LoVo (cell line): ENCODE measurements at places on chromosomes 3 and 15.

GRCh38 chr3:138748190-138748589 is 86.5 kb downstream of the PIK3CB start:
- DNase-seq = no peak

DNA sequence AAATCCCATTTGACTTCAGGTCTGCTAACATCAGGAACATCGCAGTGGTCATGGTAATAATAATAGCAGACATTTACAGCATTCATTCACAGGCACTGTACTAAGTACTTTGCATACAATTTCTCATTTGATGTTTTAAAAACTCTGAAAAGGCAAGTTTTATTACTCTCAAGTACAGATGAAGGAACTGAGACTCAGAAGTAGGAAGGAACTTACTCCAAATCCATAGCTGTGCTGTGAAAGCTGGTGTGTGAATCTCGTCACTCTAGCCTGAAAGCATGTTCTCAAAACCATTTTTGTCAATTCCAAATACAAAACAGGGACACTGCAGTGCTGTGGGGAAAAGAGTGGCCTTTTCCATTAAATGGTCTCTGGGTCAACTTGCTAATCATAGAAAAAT is 179.9 kb downstream of the FAM43A start:
- no peak for DNase-seq

GRCh38 chr3:178313716-178314115 is 222.5 kb upstream of the KCNMB2 start:
- no peak for DNase-seq

DNA sequence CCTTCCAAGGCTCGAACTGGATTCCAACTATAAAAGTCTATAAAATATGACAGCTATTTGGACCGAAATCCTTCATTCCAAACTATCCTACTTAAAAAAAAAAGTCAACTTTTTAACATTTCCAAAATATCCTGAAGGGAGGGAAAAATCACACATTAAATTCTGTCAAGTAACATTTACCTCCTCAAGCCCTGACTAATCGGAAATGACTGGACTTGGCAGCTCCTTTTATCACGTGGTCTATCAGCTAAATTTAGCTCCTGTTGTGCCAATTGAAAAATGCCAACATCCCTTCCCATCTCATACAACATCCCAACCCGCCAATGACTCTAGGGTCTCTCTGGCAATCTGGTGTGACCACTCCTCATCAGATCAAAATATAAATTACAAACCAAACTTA is 297.9 kb downstream of the FHIT start:
- no peak for DNase-seq

DNA sequence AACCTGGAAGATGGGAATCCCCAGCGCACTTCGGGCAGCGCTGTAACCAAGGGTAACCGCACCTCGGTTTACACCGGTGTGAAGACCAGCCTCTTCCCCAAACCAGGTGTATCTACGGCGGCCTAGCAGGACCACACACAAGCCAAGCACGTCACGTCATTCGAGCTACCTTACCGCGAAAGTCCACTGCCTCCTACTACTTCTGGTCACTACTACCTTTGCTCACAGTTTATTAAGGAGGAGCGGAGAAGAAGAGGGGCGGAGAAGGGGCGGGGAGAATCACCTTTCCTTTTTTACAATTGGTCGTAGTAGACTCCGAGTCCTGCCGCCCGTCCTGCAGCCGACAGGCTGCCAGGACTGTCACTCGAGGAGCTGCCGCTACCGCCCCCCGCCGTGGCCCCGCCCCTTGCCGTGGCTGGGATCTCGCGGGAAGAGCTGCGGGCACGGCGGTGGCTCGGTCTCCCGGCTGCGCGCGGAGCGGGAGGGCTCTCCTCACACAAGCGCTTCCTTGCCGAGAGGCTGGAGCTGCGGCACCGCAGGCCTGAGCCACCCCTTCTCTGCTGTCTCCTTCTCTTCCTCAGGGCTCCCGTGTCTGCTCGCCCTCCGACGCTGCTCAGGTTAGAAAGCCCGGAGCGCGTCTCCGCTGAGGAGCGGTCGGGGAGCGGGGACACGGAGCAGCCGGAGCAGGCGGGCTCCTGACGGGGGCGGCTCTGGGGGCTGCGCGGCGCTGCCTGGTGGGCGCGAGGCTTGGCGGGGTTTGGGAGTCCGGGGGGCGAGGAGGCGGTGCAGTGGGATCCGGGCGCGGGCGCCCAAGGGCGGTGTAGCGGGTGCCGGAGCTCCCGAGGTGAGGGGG is at the start of gene GLCE:
TSS of gene GLCE (plus strand) at position 495 of the 853 bp plus-strand sequence. CDS start 95,172 bp downstream, outside the sequence.
- DNase-seq = peak; percentile 99

GRCh38 chr3:13492048-13492447 is 11.9 kb downstream of the HDAC11 start:
- no peak for DNase-seq

DNA sequence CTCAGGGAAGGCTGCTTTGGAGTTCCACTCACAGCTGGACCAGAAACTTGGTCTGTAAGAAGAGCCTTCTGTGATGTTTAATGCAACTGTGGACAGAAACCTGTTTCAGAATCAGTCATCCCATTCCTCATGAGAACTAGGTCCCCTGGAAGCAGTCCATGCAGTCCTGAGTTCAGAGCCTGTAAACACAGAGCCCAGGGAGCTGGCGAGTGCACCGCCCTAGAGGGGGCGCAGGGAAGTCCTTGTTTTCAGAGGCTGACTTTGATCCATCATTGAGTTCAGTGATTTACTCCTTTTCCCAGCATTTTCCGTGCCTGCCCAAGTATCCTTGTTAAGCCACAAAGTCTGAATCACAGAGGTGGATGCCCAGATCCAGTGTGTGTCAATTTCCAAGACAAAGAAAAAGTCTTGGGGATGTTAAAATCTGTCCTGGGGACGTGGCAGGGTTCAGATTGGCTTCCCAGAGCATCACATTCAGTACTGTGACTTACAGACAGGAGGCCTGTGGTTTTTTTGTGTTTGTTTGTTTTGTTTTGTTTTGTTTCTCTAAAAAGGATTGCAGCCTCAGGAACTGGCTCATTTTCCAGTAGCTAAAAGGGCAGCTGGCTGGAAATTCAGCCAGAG is 9.8 kb upstream of the TXNRD3 start:
- DNase-seq = no peak

DNA sequence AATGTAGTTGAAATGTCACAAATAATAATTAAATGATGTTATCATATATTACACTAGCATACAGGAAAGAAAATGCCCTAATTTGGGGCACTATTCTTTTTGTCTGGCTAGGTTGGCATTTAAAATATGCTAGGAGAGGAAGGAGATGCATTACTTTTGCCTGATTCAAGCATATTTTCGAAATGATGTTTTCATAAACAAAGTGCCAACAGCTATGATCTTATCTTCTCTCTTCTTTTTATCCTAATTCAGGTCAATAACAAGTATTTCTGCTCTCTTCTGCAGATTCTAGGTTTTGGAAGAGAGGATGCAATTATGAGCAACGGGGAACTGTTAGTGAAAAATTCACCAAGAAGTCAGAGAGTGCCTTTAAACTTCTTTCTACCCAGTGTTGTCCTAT is 55.8 kb upstream of the NR2F2 start:
- DNase-seq = no peak

DNA sequence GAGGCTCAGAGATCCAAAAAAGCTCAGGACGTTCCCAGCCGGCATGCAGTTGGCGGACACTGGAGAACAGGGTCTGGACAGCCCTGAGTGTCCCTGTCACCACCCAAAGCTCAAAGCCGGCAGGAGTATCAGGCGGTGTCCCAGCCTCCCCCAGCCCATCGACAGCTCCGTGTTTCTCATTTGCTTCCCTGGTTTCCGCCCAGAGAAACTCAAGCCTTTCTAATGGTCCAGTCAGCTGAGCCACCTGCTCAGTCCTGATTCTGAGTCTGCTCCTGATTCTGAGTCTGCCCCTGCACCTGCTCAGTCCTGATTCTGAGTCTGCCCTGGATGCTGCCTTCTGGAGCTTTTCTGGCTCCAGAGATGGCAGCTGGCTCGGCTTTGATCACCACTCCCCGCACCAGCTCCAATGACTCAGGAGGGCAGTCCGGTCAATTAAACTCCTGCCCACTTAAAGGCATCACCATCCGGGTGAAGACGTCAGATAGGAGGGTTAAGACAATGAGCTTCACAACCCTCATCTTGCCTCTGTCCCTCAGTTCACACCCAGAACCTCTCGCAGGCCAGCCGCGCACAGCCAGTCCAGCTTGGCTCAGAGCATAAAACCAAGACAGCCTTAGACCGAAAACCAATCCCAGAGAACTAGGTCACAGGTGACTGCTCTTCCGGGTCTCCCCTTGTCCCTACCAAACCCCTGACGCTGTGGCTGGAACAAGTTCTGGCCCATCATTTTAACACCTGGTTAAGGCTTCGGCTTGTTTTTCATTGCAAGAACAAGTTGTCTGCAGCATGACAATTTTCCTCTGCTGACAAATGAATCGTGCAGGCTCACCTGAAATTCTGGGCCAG is 6.8 kb downstream of the PCSK6 start:
- no peak for DNase-seq

DNA sequence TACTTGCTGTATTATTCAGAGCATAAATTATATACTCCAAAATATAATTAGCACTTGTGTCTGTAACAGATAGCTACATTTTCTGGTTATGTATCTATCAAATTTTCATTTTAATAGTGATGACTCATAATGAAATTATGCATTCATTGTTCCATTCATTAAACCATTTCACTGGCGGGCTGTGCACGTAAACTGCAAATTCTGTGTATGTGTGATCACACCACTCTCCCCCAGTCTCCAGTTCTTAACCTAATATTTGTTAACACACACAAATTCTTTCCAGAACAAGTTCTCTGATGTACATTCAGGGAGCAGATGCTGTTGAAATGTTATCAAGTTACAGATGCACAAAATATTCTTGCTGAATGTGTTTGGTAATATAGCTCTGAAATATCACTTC is 3.8 kb upstream of the KCNMB2 start:
- no peak for DNase-seq

DNA sequence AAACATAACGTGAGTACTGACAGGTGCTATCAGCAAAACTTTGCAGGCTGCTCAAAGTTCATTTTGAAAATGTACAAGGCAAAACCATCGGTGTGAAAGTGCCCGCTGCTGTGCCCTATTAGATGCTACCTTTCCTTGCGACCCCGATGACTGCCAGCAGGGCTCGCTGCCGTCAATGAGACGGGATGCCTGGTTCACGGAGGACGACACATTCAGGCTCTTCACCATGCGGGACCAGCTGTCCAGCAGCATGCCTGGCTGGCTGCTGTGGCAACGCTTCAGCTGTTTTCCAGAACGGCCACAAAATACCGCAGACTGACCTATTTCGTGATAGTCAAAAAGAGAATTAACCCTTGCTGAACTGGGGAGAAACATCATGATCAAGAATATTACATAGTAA is 92.7 kb upstream of the OCA2 start:
- no peak for DNase-seq

DNA sequence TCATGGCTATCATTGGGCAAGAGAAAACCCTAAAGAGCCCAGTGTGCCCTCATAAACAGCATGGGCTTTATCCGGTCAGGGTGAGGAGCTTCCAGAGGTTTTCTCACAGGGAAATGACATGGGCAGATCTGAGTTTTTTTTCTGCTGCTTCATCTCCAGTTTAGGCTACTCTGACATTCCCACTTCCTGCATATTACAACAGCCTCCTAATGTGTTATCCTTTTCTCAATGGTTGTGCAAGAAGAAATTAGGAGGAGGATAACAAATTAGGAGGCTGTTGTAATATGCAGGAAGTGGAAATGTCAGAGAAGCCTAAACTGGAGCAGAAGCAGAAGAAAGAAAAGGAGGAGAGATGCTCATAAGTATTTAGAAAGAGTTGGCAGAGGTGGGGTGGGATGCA is 175.6 kb downstream of the MTHFS start:
- DNase-seq = no peak

DNA sequence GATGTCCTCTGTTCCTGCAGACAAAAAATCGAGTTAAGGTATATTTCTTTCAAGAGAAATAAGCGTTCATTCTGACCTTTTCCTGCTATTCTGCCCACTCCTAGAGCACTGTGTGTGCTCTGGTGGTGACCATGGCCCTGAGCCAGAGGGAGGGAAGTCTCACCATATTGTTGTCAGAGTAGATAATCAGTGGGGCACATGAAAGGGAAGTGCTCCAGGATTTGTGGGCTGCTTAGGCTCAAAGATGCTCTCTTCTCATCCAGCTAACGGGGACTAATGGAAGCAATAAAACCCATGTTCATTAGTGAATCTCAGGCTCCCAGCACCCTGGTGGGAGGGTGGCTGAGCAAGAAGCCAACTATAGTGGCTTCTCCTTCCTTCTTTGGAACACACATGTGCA is 70.7 kb upstream of the EOMES start:
- DNase-seq = no peak

- DNase-seq = no peak
These were observed 789.8 kb downstream of the TUSC7 start for GRCh38 chr3:117499189-117499870.

DNA sequence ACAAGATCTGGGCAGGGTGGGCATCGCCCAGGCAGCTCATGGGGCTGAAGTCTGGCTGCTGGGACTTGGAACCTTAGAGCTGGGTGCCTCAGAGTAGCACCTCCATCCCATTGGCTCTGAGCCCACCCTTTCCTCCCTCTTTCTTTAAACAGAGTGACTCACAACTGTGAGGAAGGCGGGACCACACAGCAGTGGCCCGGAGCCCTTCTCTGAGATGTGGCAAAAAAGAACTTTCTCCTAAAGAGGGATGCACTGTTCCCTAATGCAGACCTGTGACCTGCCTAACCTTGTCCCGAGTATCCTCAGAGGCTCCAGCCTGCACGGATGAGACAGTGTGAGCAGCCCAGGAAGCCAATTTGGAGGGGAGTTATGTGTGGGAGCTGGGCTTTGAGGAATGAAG is 23.6 kb downstream of the PRR20G start:
- no peak for DNase-seq

GRCh38 chr3:167691366-167691765 is 37.6 kb upstream of the WDR49 start:
- DNase-seq = no peak

GRCh38 chr3:185490241-185490640 is 8.6 kb downstream of the TMEM41A start:
- no peak for DNase-seq

DNA sequence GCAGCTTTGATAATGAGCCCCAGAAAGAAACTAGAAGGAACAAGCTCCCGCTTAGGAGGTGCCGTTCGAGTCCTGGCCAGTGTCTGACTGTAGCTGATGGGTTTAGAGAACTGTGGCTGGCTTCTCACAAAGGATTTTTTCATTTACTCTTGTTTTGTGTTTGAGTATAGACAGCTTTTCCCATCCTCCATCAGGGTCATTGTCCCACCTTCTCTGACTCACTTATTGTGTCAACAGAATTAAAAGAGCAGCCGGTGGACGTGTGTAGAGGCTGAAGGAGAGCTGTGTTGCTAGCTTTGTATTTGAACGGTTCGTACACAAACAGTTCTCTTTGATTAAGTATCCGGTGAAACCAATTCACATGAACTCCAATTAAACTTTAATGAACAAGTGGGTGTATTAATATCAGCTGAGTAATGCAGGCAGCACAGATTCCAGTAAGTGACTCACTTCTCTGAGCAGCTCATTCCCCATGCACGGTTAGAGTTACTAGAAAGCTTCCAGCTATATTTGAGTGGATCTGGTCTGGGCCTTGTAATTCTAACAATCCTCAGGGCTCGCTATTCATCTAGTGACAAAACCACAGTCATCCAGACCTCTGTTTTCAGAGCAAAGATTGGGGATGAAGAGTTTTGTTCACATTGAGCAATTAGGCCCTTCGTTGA is 141.0 kb downstream of the LPP start:
- DNase-seq = peak; percentile 70
